ENCODE measurements at places on chromosomes 4 and X. TPM values are rescaled to one million over a fixed set of nuclear protein-coding genes. Genes with fewer than 3 reads are reported as not detected.

The GPAT3 gene
- 0.33 TPM for total RNA-seq

The EBP gene
- total RNA-seq: 112 TPM

The ASIC5 gene
- not detected for total RNA-seq

The DCAF4L1 gene
- total RNA-seq: 0.15 TPM

The PRDM5 gene
- 15.6 TPM for total RNA-seq

The SPANXA2 gene
- not detected for total RNA-seq

The COX18 gene
- total RNA-seq: 15.0 TPM

The KDR gene
- 14.4 TPM for total RNA-seq

- H3K36me3 ChIP-seq: no peaks in the 10 kb centered on the region
- H3K4me1 ChIP-seq: peaks cover 4% of the 10 kb centered on the region
- H3K27ac ChIP-seq: no peak overlapping the region
- no peak overlapping the region for H3K4me3 ChIP-seq
- no peak for DNase-seq
These were observed 210.2 kb upstream of the ADAMTS3 start for GRCh38 chr4:72779241-72779640.

DNA sequence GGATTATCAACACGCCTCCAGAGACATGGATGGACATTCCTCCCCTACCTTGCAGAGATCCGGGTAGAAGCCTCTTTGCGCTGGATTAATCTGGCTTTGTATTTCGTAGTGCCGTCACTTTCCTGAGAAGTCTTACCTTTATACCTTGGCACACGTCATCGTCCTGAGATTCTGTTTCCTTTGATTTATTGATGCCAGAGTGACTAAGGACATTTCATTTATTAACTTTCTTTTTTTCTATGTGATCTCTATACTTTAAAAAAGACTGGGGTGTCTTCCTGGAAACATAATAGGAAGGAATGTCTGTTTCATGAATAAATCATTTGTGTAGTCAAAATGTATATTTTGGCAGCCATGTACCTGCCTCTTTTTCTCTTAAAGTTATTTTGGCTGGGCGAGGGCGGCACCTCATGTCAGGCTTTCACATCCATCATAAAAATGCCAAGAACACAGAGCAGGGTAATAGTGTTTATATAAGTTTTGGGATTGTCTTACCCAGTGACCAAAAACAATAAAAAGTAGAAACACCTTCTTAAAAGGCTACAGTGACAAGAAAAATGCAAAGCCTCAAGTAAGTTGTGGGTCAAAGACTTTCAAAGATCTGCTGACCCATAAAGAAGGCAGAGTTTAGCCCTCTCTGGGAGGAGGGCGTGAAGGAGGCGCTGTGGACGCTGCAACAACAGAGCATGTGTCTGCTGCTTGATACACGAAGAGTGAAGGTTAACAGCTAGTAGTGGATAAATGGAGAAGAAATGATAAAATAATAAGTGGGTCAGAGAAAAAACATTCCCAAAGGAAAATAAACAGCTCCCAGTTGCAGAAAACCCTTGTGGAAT is 124.4 kb downstream of the SHROOM3 start:
- H3K4me3 ChIP-seq: no peak overlapping the region
- H3K4me1 ChIP-seq: peaks cover 3% of the 10 kb centered on the region
- H3K36me3 ChIP-seq: no peaks in the 10 kb centered on the region
- H3K27ac ChIP-seq: peak overlapping the region; percentile 77

- no peaks in the 10 kb centered on the region for H3K27me3 ChIP-seq
- H3K4me1 ChIP-seq: peaks cover 4% of the 10 kb centered on the region
- H3K27ac ChIP-seq: peak overlapping the region; percentile 57
- peak; percentile 85 for DNase-seq
- no peak overlapping the region for H3K4me3 ChIP-seq
- H3K36me3 ChIP-seq: no peaks in the 10 kb centered on the region
These were observed 52.2 kb downstream of the NALF2 start for GRCh38 chrX:69556060-69557011.

GRCh38 chr4:88093874-88094273 is 64.6 kb downstream of the ABCG2 start:
- H3K27me3 ChIP-seq: no peaks in the 10 kb centered on the region
- no peak overlapping the region for H3K27ac ChIP-seq
- H3K36me3 ChIP-seq: no peaks in the 10 kb centered on the region
- no peak for DNase-seq

DNA sequence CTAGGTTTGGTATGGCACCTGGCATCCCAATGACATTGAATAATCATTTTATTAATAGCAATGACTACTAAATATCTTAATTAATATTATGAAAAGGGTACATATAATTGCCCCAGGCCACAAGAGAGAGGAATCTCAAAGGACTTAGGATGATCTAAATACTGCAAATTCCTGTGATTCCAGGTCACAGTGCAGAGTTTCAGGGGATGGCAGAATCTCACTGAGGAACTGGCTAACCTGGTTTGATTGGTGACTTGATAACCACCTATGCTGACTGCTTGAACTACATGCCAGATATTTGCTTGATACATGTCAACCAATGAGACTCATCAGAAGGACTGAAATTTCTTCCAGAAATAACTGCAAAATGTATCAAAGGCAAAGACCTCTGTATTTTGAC is 37.2 kb downstream of the BTC start:
- H3K4me3 ChIP-seq: no peak overlapping the region
- no peaks in the 10 kb centered on the region for H3K4me1 ChIP-seq
- no peak for DNase-seq
- no peaks in the 10 kb centered on the region for H3K27me3 ChIP-seq
- H3K36me3 ChIP-seq: no peaks in the 10 kb centered on the region

GRCh38 chrX:2504706-2505332 is 4.0 kb upstream of the DHRSX start:
- H3K4me1 ChIP-seq: peaks cover 2% of the 10 kb centered on the region
- H3K27ac ChIP-seq: no peak overlapping the region
- no peaks in the 10 kb centered on the region for H3K27me3 ChIP-seq
- H3K4me3 ChIP-seq: no peak overlapping the region
- DNase-seq: no peak

- DNase-seq: peak; percentile 49
- H3K4me1 ChIP-seq: no peaks in the 10 kb centered on the region
- no peaks in the 10 kb centered on the region for H3K27me3 ChIP-seq
- H3K36me3 ChIP-seq: no peaks in the 10 kb centered on the region
- H3K27ac ChIP-seq: no peak overlapping the region
These were observed 629.7 kb downstream of the STIM2 start for GRCh38 chr4:27490315-27490714.

- H3K4me1 ChIP-seq: no peaks in the 10 kb centered on the region
- peaks cover 51% of the 10 kb centered on the region for H3K27me3 ChIP-seq
- H3K27ac ChIP-seq: no peak overlapping the region
- no peaks in the 10 kb centered on the region for H3K36me3 ChIP-seq
- H3K4me3 ChIP-seq: peak overlapping the region; percentile 71
These were observed 33.3 kb upstream of the HPF1 start for GRCh38 chr4:169791062-169791461.

GRCh38 chrX:40145923-40146261 is 48.1 kb upstream of the BCOR start:
- H3K4me1 ChIP-seq: no peaks in the 10 kb centered on the region
- peak overlapping the region; percentile 69 for H3K4me3 ChIP-seq
- H3K36me3 ChIP-seq: no peaks in the 10 kb centered on the region
- DNase-seq: peak; percentile 68
- no peak overlapping the region for H3K27ac ChIP-seq

GRCh38 chr4:109020861-109021260 is 258.0 kb upstream of the ETNPPL start:
- H3K27ac ChIP-seq: no peak overlapping the region
- H3K36me3 ChIP-seq: no peaks in the 10 kb centered on the region
- no peak for DNase-seq
- no peaks in the 10 kb centered on the region for H3K27me3 ChIP-seq
- H3K4me3 ChIP-seq: no peak overlapping the region

- no peaks in the 10 kb centered on the region for H3K4me1 ChIP-seq
- no peaks in the 10 kb centered on the region for H3K27me3 ChIP-seq
- H3K36me3 ChIP-seq: peaks cover 30% of the 10 kb centered on the region
These were observed 27.7 kb downstream of the HNRNPD start for GRCh38 chr4:82346126-82346525.

DNA sequence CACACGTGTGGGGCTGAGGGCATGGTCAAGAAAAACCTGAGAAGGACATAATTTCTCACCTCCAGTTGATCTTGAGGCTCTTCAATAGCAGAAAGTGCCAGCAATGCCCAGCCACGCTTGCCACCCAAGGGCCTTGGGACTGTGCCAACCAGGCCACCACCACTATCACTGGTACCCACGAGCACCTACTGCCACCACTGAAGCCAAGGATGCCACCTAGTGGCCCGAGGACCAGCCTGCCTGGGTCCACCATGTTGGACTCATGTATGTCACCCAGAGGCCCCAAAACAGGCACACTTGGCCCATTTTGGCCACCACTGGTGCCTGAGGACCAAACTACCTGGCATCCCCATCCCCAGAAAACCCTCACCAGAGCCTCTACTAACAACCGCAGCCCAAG is 191.8 kb downstream of the ADAM29 start:
- H3K4me1 ChIP-seq: no peaks in the 10 kb centered on the region
- H3K36me3 ChIP-seq: no peaks in the 10 kb centered on the region
- no peak overlapping the region for H3K27ac ChIP-seq
- H3K27me3 ChIP-seq: no peaks in the 10 kb centered on the region
- H3K4me3 ChIP-seq: no peak overlapping the region

GRCh38 chr4:6377626-6378492 is 94.6 kb downstream of the PPP2R2C start:
- no peak overlapping the region for H3K4me3 ChIP-seq
- H3K27me3 ChIP-seq: no peaks in the 10 kb centered on the region
- no peaks in the 10 kb centered on the region for H3K4me1 ChIP-seq
- no peaks in the 10 kb centered on the region for H3K36me3 ChIP-seq
- no peak overlapping the region for H3K27ac ChIP-seq
- no peak for DNase-seq

GRCh38 chr4:64582492-64582891 is 173.2 kb upstream of the TECRL start:
- no peaks in the 10 kb centered on the region for H3K27me3 ChIP-seq
- H3K36me3 ChIP-seq: no peaks in the 10 kb centered on the region
- peak; percentile 60 for DNase-seq
- no peak overlapping the region for H3K27ac ChIP-seq
- H3K4me3 ChIP-seq: no peak overlapping the region

DNA sequence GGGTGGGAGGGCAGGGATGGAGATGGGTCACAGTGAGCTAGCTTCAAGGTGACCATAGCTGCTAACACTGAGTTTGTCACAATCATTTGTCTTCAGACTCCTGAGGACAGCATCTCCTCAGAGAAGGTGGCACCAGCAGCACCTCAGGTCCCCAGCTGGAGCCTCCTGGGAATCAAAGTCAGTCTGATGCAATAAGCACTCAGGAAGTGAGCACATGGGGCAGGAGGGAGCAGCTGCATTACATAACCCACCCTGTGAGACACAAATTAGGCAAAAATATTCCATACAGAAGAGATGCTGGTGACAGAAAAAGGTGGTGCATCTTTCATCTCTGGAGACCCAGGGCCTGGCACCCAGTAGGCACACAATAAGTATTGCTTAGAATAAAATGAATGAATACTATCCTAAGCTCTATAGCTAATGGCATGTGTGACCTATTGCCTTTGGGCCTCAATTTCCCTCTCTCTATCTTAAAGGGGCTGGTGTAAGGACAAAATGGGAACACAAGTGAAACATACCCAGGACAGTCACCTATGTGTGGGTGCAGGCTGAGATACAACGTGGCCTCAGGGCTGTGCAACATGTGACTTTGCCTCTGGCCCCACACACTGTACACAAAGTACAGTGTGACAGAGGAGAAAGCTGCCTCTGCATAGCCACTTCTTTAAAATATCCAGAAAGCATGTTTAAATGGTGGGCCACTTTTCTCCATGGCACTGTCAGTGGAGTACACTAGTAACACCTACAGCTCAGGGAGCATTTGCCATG is 37.1 kb downstream of the SLC39A8 start:
- no peaks in the 10 kb centered on the region for H3K4me1 ChIP-seq
- no peak overlapping the region for H3K4me3 ChIP-seq
- no peak overlapping the region for H3K27ac ChIP-seq
- H3K36me3 ChIP-seq: peaks cover 21% of the 10 kb centered on the region
- DNase-seq: no peak

GRCh38 chr4:1574601-1575417 is 109.3 kb downstream of the FAM53A start:
- no peaks in the 10 kb centered on the region for H3K36me3 ChIP-seq
- peaks cover 11% of the 10 kb centered on the region for H3K27me3 ChIP-seq
- peak; percentile 41 for DNase-seq
- no peak overlapping the region for H3K4me3 ChIP-seq

GRCh38 chrX:15207994-15208393 is 61.9 kb downstream of the ASB9 start:
- no peaks in the 10 kb centered on the region for H3K4me1 ChIP-seq
- no peak overlapping the region for H3K4me3 ChIP-seq
- no peaks in the 10 kb centered on the region for H3K36me3 ChIP-seq
- no peak overlapping the region for H3K27ac ChIP-seq
- no peaks in the 10 kb centered on the region for H3K27me3 ChIP-seq
- DNase-seq: no peak

DNA sequence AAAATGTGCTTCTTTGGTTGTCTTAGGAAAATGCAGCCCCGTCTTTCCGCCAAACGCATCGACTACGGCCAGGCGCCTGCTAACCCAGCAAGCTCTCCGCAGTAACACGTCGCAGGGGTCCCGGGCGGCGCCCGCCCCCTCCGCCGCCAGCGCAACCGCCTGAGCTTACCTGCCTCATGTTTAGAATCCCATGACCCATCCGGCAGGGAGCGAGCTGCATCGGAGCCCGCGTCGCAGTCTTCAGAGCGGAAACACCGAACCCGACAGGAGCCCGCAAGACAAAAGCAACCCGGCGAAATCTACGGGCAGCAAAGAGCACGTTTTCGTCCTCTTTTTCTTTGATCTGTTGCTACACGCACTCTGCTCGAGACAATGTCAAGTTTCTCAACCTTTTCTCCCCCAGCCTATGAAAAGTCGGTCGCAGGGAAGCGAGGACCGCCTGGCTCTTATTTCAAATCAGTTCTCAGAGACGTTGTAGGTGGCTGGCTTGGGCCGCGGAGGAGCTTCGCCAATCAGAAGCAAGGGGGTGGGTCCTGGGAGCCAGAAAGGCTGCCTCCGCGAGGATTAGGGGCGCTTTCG is at the start of gene MID1:
MID1 (minus strand) TSS at position 465 of the 579 bp plus-strand sequence. CDS start 53,038 bp downstream, outside the sequence.
- peak within 1 kb of the TSS; percentile 86 for H3K4me3 ChIP-seq
- H3K27ac ChIP-seq: peak within 1 kb of the TSS; percentile 86
- DNase-seq: peak; percentile 90
- no peaks in the 10 kb centered on the region for H3K27me3 ChIP-seq

DNA sequence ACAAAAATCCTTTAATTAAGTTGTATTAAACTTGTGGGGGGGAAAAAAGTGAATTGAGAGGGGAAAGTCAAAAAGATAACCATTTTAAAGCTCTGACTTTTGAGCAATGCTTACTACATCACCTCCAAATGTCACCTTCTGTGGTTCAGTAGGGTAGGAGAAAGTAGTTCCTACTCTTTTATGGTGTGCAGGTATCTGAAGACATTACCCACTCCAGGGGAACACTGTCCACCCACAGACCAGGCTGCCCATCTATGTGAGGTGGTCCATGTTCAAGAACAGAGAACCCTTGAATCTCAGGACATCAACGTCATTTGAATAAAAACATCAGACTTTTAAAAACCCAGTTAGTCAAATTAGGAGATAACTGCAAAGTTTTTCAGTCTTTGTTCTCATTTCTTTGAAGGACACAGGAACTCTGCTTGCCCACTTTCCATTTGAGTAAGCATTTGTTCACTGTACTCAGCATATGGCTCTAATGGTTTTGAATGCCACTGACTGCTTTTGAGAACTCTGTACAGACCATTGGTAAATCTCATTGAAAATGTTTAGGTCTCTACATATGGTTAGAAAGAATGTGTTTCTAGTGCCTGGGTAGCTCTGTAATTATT is 18.4 kb downstream of the NMU start:
- no peak overlapping the region for H3K27ac ChIP-seq
- DNase-seq: no peak
- H3K4me1 ChIP-seq: no peaks in the 10 kb centered on the region
- no peaks in the 10 kb centered on the region for H3K27me3 ChIP-seq
- H3K36me3 ChIP-seq: no peaks in the 10 kb centered on the region
